ENCODE measurements at places on chromosomes 2 and 18. TPM values are rescaled to one million over a fixed set of nuclear protein-coding genes. Genes with fewer than 3 reads are reported as not detected.

Gene COBLL1
- 234 TPM for total RNA-seq

Gene CROCC2
- total RNA-seq, result not detected

Gene SERPINB4
- total RNA-seq, result not detected

Gene KLHL30
- total RNA-seq, result 0.12 TPM

Gene TMBIM1
- 128 TPM for total RNA-seq

Gene DCC
- not detected for total RNA-seq

Gene HDHD2
- 45.5 TPM for total RNA-seq

Gene GCG
- total RNA-seq, result not detected

Gene RABL2A
- total RNA-seq, result 84.7 TPM

Gene NCKAP1
- total RNA-seq, result not detected

Gene ALPP
- not detected for total RNA-seq

Gene KIAA2012
- total RNA-seq, result not detected

Gene NT5DC4
- total RNA-seq, result 10.3 TPM
